Renal cortex interstitium (tissue), 15 donors: ENCODE measurements at places on chromosomes 6 and 20. TPM values are rescaled to one million over a fixed set of nuclear protein-coding genes. Genes with fewer than 3 reads are reported as not detected.

DNA sequence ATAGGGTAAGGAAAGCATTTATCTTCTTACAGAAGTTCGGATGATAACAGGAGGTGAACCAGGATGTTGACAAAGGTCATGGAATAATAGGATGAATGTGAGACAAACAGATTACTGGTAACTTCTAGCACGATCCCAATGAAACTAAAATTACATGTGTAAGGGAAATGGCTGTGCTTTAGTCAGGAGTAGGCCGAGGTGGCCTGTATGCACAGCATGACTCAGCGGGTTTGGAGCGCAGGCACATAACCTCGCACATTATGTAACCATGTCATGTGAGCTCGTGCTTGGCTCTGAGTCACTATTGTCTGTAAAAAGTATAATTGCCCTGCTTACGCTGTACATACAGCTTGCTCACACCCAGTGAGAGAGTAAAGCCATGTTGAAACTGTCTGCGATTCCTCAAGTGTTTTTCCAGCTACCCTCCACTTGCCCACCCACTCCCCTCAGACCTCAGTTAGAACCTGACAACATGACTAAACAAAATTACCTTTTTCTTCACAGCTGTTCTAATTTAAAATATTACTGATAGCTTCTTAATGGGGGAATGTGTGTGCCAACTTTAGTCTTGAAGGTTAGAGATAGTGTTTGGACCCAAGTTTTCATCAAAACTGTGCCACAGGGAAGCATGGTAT lies 8.2 kb downstream of the CYB5R4 start:
- DNase-seq, result no peak

DNA sequence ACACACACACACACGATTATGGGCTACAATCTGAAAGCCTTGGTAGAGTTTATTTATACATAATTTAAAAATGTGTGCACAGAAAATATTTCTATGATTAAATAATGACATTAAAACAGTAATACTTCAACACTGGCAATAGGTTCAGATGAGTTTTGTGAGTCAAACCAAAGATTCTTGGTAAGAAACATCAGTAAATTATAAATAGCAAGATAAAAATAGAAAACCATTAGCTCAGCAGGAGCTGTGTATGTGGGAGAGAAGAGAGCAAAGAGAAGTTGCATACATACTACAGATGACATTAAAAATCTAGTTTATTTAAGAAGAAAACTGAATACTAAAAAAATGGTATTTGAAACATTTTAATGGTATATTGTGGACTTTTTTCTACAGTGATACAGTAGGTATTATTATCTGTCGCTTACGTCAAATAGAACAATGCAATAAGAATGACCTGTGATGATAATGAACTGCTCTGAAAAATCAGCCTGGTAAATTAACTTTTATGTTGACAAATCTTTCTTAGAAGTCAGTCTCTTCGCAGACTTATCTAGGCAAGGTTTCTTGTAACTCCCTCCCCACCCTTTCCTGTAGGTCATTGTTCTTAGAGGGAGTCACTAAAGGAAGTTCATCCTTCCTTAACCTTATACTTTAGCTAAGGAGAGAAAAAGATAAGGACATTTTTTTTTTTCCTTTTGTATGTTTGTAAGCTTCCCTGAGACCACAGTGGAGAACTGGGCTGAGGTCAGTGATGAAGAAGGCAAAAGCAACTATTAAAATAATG lies 149.3 kb downstream of the GJA1 start:
- DNase-seq, result no peak

GRCh38 chr6:83854001-83854501 lies 891 bp downstream of the RIPPLY2 start:
- no peak for DNase-seq

DNA sequence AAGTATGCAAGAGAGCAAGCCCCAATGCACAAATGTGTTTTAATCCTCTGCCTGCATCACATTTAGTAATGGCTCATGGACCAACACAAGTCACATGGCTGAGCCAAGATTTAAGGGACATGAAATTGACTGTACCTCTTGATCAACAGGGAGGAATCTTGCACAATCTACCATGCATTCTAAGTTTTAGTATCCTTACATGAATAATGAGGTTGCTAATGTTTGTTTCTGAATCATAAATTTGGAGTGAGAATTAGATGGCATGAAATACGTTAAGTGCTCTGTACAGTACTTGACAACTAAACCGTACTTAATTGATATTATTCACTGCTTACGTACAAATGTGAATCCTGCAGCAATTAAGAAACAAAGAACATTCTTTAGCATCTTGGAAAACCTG lies 553.8 kb upstream of the JAG1 start:
- no peak for DNase-seq

SLC22A7 gene
- polyA plus RNA-seq, result 0.81 TPM
